ENCODE measurements at places on chromosomes 3 and 15.

DNA sequence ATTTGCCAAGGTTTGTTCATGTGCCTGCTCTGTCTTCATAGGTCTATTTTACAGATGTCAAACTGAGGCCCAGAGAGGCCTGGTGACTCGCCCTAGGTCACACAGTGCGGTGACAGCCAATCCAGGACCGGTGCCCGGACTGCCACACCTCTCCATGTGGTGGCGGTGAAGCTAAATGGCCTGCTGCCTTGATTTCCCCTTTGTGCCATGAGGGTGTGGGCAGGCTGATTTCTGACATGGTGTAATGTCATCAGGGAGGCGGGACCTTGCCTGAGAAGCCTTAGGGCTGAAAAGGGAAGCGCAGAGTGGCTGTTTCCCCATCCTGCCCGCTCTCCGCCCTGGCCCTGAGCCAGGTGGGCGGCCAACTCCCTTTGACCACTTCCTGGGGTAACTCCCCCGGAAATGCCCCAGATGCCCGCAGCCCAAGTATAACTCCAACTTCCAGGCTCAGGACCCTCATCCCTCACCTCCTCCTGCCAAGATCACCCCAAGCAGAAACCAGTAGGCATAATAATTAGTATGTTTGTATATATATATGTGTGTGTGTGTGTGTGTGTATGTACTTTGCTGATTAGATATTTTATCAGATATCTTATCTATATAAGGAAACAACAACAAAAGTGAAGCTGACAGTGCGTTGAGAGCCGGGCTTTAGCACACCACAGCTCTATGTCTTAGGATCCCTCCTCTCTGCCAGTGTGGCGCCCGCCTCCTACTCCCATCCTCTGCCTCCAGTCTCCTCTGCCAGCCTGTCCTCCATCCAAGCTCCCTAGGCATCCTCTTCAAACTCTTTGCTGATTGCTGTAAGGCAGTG, 63.9 kb downstream of the IQSEC1 start:
- peak; percentile 98 for DNase-seq

DNA sequence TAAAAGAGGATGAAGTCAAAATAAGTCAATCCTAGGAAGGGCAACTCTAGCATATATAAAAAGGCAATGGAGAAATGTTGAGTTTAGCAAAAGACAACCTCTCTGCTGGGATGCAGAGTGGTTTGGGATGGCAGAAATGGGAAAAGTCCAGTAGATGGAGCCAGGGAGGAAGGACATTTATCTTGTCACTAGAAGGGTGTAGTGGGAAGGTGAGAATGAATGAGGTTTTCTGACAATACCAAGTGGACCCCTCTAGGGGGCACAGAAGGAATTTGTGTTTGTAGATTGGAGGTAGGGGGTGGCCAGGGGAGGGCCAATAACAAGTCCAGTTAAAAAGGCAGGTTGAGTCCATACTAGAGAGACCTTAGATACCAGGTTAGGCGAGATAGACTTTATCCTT, 80.0 kb downstream of the THSD4 start:
- DNase-seq, result no peak

- DNase-seq, result no peak
Observed at GRCh38 chr3:14133188-14133800, 8.4 kb downstream of the TMEM43 start.

DNA sequence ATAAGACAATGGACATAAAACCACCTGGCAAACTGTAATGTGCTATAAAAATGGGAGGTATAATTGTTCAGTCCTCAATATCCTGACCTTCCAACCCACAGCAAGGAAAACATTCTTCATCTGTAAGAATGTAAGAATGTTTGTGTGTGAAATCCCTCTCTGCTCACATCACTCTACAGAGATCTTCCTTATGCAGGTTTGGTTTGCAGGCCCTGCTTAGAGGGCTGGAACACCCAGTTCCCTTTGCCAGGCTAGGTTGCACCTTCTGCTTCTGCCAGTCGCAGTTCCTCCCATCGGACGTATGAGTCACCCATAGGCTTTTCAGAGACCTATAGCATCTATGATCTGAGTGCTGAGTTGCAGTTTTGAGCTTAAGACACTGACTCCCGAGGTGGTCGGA, 24.1 kb upstream of the MINAR1 start:
- DNase-seq, result peak; percentile 14

DNA sequence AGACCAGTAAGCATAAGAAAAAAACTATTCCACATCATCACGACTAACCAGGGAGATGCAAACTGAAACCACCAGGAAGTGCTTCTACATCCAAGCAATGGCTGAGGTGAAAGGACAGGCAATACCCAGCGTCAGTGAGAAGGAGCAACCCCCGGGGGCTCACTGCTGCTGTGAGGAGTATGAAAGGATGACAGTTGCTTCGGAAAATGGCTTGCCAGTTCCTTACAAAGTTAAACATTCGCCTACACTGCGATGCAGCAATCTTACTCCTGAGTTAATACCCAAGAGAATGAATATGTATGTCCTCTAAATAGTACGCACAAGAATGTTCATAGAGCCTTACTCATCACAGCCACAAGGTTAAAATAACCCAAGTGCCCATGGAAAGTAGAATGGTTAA, 13.3 kb upstream of the PLXNA1 start:
- DNase-seq, result no peak

DNA sequence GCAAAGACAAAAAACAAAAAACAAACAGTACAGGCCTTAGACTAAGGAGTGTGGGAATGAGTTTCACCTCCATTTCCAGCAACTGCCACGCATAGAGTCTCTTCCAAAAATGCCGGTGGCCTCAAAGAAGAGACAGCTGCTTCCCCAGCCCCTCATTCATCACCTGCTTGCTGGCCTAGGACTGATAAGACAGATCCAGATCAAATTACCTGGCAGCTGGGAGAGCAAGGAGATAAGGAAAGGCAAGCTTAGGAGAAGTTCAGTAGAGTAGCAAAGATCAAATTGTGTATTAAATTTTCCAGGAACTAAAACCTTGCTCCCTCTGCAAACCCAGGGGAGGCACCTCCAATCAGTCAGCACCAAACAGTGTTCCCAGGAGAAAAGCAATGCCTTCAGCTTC, 325.8 kb upstream of the CTNNB1 start:
- DNase-seq, result no peak

Measured in CD14-positive monocyte (primary cell).